Right lobe of liver (tissue), 6 donors: ENCODE measurements at places on chromosomes 7 and 10. TPM values are rescaled to one million over a fixed set of nuclear protein-coding genes. Genes with fewer than 3 reads are reported as not detected.
A peak's percentile ranks its signal among the peaks of the same experiment; 100 is the strongest.

CPXM2 gene
- 0.55 TPM for total RNA-seq

CCM2 gene
- 39.5 TPM for total RNA-seq

SPDYE1 gene
- not detected for total RNA-seq

AMPH gene
- total RNA-seq, result 0.62 TPM

NACAD gene
- total RNA-seq, result 0.09 TPM

ERVW-1 gene
- total RNA-seq, result not detected

FGFBP3 gene
- total RNA-seq, result 0.20 TPM

SFRP5 gene
- 5.5 TPM for total RNA-seq

FBH1 gene
- 32.8 TPM for total RNA-seq

BBS9 gene
- total RNA-seq, result 3.0 TPM

LGI1 gene
- total RNA-seq, result 0.86 TPM

ATRNL1 gene
- total RNA-seq, result 5.3 TPM

GRCh38 chr10:22110761-22111160 lies 107.1 kb downstream of the EBLN1 start:
- DNase-seq, result no peak

DNA sequence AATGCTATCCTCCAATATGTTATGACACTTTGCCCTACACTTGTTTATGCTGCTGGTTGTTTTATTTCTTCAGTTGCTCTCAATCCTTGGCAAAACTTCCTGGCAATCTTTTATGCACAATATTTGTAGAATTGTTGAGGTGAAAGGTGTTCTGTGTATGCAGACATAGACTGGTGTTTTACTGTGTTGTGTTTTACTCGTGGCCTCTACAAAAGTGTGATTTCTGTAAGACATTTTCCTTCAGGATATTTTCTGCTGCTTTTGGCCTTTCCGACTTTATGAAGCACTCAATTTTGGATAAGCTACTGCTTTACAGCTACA lies 21.8 kb downstream of the GLCCI1 start:
- DNase-seq, result no peak

DNA sequence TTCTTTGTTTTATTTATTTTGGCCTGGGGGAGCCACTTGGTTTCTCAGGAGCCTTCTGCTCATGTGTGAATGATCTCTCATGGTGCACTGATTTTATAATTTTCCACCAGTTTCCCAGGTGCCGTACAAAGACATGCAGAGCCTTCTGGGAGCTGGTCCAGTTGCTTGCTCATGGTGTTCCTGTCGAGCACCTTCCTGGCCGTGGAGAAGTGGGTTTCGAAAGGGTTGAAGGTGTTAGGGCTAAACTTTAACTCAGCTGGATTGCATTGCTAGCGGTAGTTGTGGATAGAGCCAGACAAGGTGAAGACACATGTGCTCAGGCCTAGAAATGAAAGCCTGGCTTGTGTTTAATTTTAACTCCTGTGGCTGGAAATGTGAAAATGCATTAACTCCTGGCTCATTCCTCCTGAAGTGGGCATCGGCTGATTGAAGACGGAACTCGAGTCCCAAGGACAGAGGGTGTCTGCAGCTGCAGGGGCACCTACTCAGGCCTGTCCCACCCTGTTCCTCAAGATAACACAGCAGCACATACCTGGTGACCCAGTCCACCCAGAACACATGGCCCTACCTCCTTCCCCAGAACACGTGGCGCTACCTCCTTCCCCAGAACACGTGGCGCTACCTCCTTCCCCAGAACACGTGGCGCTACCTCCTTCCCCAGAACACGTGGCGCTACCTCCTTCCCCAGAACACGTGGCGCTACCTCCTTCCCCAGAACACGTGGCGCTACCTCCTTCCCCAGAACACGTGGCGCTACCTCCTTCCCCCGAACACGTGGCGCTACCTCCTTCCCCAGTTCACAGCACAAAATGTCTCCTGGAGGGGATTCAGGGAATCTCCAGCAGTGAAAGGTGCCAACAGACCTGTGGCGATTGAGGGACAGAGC lies 133.2 kb downstream of the WDR37 start:
- no peak for DNase-seq

DNA sequence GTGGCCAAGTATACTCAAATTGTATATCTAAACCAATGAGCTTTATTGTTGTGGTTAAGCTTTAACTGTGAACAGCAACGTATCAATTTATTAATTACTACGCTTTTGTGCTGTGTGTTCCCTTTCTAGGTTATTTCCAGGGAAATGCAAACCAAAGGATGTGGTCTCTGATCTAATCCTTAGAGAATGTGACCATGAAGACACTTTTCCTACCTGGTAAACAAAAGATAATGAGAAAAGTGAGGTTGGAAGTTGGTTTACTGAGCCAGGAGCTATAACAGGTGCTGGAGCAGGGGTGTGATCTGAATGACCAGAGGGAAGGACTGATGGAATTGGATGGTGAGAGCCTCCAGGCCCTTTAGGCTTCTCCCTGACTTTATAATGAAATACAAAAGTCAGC lies 25.4 kb upstream of the CALU start:
- DNase-seq, result no peak

- no peak for DNase-seq
Observed at GRCh38 chr7:104946338-104946737, 67.7 kb upstream of the KMT2E start.

DNA sequence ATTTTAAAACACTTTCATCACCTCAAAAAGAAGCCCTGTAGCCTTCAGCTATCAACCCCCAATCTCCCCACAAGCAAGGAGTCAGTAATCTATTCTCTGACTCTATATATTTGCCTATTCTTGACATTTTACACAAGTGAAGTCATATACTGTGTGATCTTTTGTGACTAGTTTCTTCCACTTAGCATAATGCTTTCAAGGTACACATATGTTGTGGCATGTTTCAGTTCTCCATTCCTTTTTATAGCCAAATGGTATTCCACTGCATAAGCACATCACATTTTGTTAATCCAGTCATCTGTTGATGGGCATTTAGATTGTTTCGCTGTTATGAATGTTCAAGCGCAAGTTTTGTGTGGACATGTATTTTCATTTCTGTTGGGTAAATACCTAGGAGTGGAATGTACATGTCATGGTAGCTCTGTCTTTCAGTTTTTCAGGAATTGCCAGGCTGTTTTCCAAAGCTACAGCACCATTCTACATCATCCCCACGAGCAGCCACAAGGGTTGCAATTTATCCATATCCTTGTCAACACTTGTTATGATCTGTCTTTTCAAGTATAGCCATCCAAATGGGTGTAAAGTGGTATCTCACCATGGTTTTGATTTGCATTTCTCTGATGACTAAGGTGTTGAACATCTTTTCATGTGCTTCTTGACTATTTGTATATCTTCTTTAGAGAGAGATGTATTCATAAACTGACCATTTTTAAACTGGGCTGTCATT lies 405.6 kb downstream of the KCNMA1 start:
- DNase-seq, result no peak

DNA sequence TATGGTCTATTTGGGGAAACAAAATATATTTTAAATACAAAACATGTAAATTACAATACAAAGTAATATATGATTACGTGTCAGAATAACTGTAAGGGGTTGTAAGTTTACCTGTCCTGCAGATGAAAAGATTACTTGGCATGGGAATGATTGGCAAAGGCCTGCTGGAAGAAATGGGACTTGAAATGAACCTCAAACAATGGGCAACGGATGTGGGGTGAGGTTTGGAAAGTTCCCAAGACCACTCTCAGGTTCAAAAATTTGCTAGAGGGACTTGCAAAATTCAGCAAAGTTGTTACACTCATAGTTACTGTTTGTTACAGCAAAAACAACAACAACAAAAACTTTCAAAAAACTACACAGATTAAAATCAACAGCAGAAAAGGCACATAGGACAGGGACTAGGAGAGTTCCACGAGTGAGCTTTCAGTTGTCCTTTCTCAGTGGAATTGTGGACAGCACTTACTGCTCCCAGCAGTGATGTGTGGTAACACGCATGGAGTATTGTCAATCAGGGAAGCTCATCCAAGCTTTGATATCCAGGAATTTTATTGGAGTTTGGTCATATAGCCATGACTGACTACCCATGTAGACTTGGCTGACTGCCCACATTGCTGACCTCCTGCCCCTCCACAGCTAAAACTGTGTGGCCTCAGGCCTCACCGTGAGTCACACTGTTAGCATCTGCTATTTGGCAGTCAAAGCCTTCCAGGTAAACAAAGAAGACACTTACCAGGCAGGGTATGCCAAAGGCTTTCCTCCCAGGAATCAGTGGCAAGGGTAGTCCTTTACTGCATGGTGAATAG lies 43.8 kb downstream of the EXOC6 start:
- peak; percentile 91 for DNase-seq

GRCh38 chr7:43501870-43502269 lies 81.0 kb upstream of the STK17A start:
- no peak for DNase-seq

- DNase-seq, result no peak
Observed at GRCh38 chr7:118938845-118939244, 714.3 kb downstream of the ANKRD7 start.

DNA sequence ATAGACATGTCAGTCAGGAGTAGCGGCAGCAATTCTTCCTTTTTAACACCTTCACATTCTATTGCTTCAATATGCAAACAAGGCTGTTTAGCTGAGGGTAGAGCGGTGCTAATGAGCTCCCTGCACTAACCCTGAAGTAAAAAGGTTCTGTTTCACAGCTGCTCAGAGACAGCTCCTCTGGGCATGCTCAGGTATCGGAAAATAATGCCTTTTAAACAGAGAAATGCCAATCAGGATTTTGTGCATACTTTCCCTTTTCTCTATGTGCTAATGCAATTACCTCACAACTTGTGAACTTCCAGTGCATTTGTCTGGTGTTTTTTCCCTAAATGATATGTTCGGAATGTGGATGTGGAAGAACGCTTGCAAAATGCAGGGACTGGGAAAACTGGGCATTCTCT lies 307.7 kb upstream of the FZD8 start:
- DNase-seq, result no peak

DNA sequence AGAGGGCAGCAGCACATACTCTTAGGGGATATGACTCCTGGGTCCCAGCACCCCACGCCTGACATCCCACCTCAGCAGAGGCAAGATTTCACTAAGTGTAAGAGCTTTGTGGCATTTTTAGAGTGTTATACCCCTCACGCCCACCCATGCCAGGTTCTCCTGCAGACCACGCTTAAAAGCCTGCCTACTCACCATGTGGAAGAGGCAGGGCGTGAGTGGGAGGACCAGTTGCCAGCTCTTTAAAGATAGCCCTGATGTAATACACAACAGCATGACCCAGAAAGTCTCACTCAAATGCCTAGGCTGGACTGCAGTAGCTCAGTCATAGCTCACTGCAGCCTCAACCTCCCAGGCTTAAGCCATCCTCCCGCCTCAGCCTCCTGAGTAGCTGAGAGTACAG lies 44.4 kb upstream of the CELF2 start:
- DNase-seq, result no peak

DNA sequence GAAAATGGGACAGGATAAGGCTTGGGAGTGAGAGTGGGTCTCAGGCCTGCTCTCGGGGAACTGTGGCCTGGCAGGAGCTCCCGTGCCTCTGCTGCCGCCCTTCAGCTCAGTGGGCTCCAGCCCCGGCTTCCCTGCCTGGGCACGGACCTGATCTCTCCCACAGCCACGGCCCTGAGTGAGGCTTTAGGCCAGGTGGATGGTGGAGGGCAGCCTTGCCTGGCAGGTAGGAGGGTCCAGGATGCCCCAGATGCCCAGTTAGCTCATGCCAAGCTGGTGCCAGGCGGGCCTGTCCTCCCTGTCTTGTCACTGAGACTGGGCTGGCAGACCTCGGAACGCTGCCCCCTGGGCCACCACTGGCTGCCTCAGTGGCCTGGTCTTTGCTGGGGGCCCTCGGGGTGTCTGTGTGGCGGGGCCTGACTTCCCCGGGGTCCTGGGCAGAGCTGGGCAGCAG lies 116.6 kb downstream of the INPP5A start:
- DNase-seq, result no peak

DNA sequence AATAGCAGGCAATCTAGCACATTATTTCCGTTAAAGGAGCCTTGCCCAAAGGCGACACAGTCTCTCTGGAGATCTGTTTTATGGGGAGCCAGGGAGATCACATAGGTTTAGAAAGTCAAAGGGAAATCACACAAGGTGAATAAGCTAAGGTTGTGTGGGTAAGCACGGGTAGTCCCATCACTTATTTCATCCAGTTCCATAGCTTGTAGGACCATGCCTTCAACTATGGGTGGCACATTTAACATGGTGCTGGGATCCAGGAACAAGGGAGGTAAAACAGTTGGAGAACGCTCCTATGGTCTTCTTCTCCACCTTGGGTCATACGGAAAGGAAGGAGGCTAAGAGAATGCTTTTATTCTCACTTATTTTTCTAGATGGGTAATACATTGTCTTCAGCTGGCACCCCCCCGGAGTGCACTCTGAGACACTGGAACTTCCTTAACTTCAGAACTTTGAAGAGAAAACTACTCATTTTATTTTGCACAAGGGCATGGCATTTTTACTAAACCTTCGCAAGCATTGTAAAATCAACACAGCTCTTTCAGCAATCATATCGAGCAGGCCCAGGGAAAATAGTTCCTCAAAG lies 435.4 kb downstream of the KIF20B start:
- no peak for DNase-seq

GRCh38 chr7:32326078-32326477 lies 164.1 kb downstream of the LSM5 start:
- DNase-seq, result no peak

GRCh38 chr10:22010973-22011408 lies 7.5 kb upstream of the DNAJC1 start:
- no peak for DNase-seq

- DNase-seq, result no peak
Observed at GRCh38 chr7:80403686-80404241, 108.1 kb downstream of the GNAT3 start.

- no peak for DNase-seq
Observed at GRCh38 chr10:5871596-5871995, 18.1 kb downstream of the ANKRD16 start.

- no peak for DNase-seq
Observed at GRCh38 chr7:151809864-151810170, 67.1 kb downstream of the PRKAG2 start.

GRCh38 chr10:17128261-17128660 lies 1.4 kb downstream of the CUBN start:
- no peak for DNase-seq

DNA sequence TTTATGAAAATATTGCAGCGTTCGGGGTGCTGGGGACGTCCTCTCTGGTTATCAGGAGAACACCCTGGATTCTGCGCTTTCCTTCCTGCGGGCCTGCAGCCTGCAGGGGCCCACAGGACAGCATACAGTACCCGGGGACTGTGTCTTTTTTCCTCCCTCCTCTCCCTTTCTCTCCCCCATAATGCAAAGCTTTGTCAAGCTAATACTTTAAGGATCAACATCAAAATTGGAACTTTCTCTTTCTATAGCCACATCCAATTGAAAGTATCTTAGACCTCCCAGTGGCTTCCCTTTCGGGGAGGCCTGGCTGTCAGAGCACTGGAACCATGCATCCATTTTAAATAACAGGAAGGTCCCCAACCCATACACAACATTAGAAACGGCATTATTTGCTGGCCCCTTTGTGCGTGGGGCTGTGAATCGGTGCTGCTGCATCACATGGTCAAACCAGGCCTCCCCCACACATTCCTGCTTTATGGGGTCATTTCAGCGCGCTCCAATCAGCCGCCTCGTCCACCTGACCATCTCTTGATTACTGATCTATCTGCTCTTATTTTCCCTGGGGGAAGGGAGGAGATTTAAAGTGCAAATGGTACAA lies 505.1 kb downstream of the DNAJB6 start:
- no peak for DNase-seq
